Epithelial cell of proximal tubule (primary cell): ENCODE measurements at places on chromosomes 3 and 15.

DNA sequence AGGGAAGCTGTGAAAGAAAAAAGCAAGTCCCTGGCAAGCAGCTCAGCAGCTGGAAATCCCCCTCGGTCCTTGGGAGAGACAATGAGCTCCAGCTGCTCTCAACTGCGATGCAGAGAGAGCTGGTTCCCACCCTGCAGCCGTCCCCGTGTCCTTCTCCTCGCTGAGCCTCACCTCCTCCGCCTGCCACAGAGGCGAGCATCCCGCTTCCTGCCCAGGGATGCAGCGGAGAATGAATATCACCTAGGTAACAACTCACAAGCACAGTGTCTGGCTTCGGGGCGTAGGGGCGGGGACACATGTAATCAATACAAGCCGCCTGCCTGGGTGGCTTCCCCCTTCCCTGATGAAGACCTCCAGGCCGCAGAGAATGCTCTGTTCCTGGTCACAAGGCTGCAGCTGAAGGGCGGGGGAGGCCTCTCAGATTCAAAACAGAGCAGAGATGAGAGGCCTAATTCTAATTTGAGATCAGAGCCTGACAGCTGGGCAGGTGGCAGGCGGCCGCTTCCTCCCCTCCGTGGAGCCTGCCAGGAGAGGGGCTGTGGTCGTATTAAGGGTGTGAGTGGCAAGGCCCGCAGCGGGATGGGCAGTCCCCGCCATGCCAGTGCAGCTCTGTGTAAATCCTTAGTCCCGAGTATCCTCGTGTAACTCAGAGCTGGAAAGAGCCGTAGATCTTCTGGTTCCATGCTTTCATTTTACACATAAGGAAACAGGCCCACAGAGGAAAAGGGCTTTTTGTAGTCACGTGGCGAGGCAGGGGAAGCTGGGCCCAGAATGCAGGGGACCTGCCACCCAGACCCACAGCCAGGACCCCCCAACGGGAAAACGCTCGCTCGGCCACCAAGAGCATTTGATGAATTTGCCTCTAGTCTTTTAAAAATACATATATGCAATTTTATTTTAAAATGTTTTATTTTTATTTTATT lies 24.3 kb downstream of the ZDHHC19 start:
- DNase-seq: no peak

DNA sequence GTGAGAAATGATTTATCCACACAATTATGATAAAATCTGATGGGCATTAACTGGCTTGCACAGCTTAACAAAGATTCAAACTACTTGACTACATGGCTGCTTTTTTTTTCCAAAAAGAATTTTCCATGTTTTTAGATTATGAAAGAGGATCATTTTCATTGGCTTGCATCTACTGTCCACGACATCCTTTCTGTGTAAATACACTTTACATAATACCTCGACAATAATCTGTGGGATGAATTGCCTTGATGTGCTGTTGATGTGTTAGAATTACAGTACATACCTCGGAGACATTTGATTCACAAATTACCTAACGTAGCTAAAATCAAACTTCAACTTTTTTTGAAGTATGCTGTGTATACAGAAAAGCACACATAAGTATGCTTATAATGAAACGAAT lies 104.4 kb downstream of the PPP2R3A start:
- DNase-seq: no peak

- DNase-seq: no peak
These were observed 156.2 kb downstream of the MEGF11 start for GRCh38 chr15:66097151-66098021.

GRCh38 chr3:71854096-71854495 lies 69.1 kb upstream of the PROK2 start:
- DNase-seq: no peak

DNA sequence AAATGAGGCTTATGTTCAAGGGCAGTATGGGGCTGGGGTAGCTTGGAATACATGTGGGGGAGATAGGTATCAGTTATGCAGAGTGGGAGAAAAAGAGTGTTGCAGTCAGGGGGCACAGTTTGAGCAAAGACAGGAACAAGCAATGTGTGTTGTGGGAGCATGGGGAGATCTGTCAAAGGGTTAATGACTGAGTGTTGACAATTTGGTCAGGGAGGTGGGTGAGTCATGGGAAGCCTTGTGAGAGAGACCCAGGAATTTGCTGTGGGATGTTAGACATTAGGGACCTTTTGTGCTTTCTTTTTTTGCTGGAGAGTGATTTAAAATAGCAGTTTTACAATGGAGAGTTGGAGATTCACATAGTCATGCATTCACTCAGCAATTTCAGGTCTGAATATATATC lies 221.6 kb upstream of the NR2E3 start:
- DNase-seq: peak; percentile 30

DNA sequence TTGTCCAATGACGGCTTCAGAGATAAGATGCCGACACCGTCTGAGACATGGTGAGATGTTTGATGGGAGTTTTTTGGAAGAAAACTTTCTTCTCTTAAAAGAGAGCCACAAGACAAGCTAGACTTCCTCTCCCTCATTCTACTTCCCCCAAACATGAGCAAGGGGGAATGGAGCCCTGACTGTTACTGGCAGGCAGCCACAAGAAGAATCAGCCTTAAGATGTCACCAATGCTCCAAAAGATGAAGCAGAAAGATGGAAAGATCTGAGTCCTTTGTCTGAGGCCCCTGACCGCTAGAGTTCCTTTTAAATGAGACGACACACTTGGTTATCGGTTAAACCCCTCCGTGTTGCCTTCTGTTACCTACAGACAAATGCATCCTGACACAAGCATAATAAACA lies 108.7 kb downstream of the ST8SIA2 start:
- no peak for DNase-seq

DNA sequence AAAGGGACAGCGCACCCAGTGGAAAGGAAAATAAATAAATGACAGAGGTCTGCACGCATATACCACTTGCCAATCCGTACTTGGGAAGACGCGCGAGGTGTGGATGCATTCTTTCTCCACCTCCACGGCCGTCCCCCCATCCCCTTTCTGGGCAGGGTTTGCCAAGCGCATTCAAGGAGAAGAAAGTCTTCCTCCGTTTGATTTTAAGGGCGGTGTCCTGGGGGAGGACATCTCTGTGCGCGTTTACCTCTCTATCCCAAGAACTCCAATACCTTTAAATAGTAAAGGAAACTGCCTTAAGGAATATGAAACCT lies 576 bp upstream of the MB21D2 start:
- DNase-seq: no peak

GRCh38 chr3:141669434-141669833 lies 68.7 kb upstream of the RNF7 start:
- DNase-seq: no peak

- DNase-seq: no peak
These were observed 10.7 kb downstream of the TADA3 start for GRCh38 chr3:9781551-9781950.

- DNase-seq: no peak
These were observed 21.8 kb downstream of the METTL6 start for GRCh38 chr3:15405448-15406050.

GRCh38 chr3:28859897-28860296 lies 421.0 kb upstream of the RBMS3 start:
- DNase-seq: no peak

- peak; percentile 80 for DNase-seq
These were observed 66.1 kb upstream of the PRICKLE2 start for GRCh38 chr3:64291345-64291744.

- no peak for DNase-seq
These were observed 113.8 kb downstream of the MBNL1 start for GRCh38 chr3:152382312-152383135.

DNA sequence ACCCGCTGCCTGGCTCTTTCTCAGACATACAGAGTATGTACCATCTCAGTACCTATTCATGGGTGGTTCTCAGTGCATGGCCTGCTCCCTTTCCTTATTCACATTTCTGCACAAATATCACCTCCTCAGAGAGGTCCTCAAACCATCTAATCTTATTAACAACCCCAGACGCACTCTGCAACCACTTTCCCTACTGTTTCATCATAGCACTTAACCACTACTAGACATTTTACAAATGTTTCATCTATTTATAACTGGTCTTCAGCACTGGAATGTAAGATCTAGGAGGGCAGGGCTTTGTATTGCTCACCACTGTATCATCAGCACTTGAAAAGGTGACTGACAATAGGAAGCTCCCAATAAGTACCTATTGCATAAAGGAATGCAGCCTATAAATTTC lies 45.1 kb downstream of the TNIK start:
- DNase-seq: no peak

GRCh38 chr15:98900356-98900755 lies 107.2 kb downstream of the PGPEP1L start:
- no peak for DNase-seq

DNA sequence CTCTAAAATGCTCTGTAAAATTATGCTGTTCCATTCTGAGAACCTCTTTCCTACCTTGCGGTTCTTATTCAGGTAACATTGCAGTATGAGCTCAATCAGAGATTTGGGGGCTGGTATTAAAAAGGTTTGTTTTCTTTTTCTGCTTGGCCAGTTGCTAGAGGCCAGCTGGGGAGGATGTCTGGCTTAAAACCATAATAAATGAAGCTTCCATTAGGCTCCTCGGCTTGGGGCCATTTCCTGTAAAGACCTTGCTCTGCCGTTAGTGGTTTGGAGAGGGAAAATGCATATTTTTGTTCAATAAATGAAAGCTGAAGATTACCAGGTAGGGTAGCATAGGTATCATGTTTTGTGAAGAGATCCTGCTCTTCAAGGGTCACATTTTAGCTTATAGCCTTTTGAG lies 55.2 kb downstream of the MCTP2 start:
- no peak for DNase-seq

DNA sequence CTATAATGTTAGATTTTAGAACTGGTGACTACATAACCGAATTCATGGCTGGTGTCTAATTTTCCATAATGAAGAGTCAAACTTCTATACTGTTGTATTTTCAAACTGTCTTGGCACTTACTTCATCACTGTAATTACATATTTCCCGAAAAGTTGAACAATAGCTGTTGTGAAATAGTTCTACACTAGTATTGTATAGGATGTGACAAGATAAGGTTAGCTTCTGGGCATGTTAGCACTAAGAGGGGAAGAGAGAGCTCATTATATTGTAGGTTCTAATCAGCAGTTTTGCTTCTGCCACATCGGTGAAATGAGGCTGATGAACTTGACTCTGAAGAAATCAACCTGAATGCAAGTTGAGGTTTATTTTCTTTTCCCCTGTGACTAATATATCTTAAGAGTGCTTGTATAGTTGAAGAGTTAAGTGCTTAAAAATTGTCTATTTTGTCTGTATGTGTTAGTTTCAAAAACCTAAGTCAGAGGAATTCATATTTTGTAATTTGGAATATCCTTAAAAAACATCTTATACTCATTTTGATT lies 8.9 kb downstream of the GYG1 start:
- no peak for DNase-seq

GRCh38 chr15:88401996-88402656 lies 65.1 kb downstream of the MRPL46 start:
- no peak for DNase-seq

- DNase-seq: no peak
These were observed 10.8 kb upstream of the CA12 start for GRCh38 chr15:63392361-63393009.

GRCh38 chr3:161412123-161412522 lies 40.8 kb upstream of the SPTSSB start:
- DNase-seq: no peak

DNA sequence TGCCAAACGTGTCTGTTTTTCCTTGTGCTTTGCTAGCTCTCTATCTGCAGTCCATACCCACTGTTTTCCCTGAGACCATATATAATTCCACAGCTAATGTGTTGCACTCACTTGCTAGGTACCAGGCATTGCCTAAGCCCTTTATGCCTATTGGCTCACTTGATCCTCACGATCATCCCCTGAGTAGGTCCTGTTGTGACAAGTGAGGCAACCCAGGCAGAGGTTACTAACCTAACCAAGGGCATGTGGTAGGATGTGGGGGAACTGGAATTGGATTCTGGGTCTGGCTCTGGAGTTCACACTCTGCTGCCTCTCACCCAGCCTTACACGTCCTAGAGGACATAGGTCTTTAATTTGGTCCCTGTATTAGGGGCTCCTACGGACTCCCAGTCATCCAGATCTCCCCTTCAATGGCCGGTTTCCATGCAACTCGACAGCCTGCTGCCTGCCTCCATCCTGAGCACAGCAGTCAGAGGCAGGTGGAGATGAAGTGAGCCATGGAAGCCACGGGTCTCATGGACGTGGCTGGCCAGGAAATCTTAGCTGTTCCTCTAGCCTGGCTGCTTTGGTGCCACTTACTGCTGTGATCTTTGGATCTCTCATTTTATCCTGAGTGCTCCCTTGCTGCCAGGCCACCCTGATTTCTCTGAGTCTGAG lies 38.9 kb upstream of the MYZAP start:
- no peak for DNase-seq

GRCh38 chr15:86906376-86906775 lies 826.7 kb downstream of the AGBL1 start:
- peak; percentile 26 for DNase-seq

GRCh38 chr15:33194237-33194636 lies 277 bp downstream of the FMN1 start:
- DNase-seq: no peak

DNA sequence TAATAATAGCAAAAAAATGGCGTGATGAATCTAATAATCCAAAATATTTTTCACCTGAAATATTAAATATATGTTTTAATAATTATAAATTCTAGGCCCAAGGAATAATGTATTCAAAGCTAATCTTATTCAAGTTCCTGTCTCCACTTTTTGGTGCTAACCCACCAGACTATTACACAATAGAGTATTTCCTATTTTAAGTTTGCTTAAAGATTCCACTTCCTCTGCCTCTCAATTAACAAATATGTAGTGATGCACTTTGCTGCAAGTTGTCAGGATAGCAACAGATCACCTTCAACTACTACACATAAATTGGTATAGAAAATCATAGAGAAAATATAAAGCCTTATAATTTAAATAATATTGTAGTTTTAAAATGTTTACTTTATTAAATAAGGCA lies 467.5 kb downstream of the C3orf38 start:
- DNase-seq: no peak

- DNase-seq: no peak
These were observed 2.2 kb upstream of the RNF13 start for GRCh38 chr3:149810846-149811245.

DNA sequence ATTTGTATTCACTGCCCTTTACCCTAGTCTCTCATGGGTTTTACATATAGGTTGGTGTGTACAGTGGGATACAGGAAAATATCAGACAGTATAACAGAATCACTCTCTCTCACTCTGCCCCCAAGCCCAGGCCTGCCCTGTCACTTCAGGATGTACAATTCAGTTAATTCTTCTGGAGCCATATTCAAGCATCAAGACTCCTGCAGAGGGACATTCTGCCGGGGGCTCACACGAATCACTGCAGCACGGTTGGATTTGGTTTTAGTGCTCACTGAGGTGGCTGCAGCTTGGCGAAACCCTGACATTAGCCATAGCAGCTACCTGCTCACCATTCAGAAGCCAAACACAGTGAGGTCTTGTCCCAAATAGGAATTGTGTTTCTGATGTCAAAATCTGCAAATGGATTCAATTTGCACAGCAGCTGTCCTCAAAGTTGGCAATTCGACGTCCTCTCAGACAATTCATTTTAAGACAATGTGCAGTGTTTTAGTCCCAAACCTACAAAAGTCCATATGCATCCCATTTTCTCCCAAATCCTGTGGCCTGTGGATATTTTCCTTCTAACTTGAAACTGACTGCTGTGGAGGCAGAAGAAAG lies 82.9 kb downstream of the CHSY1 start:
- DNase-seq: no peak
